ENCODE measurements at places on chromosomes 13 and 19.

DNA sequence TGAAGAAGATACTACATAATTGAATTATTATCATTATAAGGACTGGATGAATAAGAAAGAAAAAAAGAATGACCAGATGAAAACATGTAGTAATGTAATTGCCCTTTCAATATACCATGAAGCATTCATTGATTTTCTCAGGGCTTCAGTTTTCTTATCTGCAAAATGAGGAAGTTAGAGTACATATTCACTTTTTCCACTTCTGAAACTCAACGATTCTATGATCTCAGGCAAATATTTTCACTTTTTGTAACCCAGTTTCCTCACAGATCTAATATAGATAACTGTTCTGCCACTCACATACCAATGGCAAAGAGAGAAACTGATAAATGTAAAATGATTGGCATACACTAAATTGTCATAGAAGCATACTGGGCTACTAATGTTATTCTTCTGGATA is 856.6 kb upstream of the KLHL1 start:
- DNase-seq = no peak

- no peak for DNase-seq
Measured at GRCh38 chr19:41876847-41877832, at the start of gene CD79A. Gene CD79A (plus strand): TSS chr19:41877279. CDS start chr19:41877305, 26 bp downstream.

- DNase-seq = no peak
Measured at GRCh38 chr13:29991343-29991742, 140.9 kb upstream of the UBL3 start.

GRCh38 chr19:34034318-34034846 is 137.9 kb upstream of the LSM14A start:
- no peak for DNase-seq

GRCh38 chr19:27955485-27956480 is 1257.2 kb downstream of the UQCRFS1 start:
- DNase-seq = no peak

GRCh38 chr13:45941261-45941660 is 89.7 kb upstream of the SIAH3 start:
- DNase-seq = no peak

DNA sequence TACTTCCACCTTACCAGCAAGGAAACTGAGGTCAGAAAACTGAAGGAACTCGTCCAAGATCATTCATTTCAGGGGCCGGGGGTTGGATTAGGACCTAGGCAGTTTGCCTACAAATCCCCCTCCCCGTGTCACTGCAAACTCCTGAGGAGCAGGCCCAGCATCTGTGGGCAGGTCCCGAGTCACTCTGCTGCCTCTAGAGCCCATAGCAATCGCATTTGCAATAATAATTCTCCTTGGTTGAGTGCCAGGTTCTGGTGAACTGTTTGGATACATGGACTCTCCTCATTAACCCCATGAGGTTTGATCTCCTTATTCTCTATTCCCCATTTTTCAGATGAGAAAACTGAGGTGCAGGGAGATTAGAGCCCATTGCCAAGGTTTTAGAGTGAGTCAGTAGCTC is 903 bp downstream of the PIN1 start:
- DNase-seq = no peak

- no peak for DNase-seq
Measured at GRCh38 chr19:46209472-46209871, 20.1 kb upstream of the IGFL1 start.

- DNase-seq = peak; percentile 17
Measured at GRCh38 chr19:44951179-44952159, 3.7 kb upstream of the CLPTM1 start.

DNA sequence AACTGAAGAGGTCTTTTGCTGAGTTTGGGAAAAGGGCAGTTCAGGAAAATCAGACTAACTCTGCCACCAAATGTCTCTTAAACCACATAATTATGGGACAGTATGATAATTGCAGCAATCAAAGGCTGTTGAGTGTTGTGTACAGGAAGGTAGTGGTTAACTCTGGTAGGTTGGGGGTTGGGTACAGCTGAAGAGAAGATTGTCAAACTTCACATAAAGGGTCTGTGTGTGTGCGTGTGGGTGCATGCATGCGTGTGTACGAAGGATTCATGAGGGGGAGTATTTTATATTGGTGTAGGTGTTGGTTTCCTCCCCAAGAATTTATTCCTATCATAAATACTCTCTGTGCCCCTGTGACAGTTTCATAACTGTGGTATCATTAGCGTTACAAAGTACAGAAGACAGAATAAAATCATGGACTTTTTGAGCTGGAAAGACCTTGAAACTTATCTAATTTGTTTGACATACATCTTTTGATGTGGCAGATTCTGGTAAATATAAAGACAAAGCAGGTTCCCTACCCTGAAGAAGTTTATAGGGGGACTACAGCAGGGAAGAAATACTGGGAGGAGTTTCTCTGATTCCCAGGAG is 94.1 kb downstream of the PCCA start:
- DNase-seq = no peak

DNA sequence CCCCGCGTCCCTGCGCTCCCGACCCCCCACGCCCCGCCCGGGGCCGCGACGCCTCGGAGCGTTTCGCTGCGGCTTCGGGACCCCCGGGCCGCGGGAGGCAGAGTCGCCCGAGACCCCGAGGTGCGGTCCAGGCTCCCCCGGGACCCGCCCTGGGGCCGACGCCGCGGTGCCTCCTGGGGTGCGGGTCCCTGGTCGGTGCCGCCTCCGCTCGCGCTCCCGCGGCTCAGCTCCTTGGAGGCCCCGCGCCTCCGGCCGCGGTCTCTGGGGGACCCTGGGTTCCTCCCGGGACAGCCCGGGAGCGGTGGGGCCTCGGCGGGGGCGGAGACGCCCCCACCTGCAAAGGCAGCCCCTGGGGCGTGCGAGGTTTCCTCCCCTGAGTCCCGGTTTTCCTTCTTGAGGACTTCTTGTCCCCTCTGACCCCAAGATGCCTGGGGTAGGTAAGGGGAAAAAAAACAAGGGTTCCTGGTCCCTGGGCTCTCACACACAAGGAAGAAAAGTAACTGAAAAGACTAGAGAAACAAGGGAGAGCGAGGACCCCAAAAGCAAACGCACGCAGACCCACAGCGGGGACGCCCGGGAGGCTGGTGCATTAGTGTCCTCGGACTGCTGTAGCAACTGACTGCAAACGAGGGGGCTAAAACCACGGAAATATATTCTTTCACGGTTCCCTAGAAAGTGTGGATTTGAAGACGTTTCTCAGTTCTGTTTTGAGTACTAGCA is 740 bp downstream of the ZNF555 start:
- DNase-seq = no peak

DNA sequence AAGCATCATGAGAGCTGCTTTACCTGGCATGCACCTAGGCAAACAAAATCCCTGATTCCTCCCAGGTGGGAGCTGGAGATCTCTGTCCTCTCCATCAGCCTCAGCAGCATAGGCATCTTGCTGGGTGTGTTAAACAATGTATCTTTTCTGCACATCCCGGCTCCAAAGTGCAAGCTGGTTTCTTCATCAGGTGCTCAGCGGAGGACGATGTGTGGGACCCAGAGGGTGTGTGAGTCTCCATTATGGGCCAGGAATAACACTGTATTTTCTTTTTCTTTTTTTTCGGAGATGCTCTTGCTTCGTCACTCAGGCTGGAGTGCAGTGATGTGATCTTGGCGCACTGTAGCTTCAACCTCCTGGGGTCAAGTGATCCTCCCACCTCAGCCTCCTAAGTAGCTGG is 9.9 kb downstream of the CNFN start:
- DNase-seq = no peak

- DNase-seq = no peak
Measured at GRCh38 chr13:43986421-43986981, 106.8 kb downstream of the LACC1 start.

DNA sequence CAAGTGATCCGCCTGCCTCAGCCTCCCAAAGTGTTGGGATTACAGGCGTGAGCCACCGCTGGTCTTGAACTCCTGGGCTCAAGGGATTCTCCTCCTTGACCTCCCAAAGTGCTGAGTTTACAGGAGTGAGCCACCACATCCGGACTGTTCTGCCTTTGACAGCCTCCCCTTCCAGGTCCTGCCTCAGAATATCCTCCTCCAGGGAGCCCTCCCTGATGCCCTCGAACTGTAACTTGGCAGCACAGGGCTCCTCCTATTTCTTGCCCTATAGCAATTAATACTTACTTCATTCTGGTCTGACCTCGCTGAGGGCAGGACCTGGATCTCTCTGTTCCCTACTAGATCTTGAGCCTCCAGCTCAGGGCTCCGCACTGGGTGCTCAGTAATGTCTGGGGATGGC is 5.9 kb downstream of the CPT1C start:
- no peak for DNase-seq

- no peak for DNase-seq
Measured at GRCh38 chr19:41189425-41190065, 3.5 kb upstream of the CYP2S1 start.

GRCh38 chr19:34184880-34185491 is 12.7 kb downstream of the LSM14A start:
- DNase-seq = no peak

- no peak for DNase-seq
Measured at GRCh38 chr19:57165846-57166245, 1.4 kb downstream of the DUXA start.

GRCh38 chr19:6721138-6721474 is 656 bp upstream of the C3 start:
- DNase-seq = no peak

DNA sequence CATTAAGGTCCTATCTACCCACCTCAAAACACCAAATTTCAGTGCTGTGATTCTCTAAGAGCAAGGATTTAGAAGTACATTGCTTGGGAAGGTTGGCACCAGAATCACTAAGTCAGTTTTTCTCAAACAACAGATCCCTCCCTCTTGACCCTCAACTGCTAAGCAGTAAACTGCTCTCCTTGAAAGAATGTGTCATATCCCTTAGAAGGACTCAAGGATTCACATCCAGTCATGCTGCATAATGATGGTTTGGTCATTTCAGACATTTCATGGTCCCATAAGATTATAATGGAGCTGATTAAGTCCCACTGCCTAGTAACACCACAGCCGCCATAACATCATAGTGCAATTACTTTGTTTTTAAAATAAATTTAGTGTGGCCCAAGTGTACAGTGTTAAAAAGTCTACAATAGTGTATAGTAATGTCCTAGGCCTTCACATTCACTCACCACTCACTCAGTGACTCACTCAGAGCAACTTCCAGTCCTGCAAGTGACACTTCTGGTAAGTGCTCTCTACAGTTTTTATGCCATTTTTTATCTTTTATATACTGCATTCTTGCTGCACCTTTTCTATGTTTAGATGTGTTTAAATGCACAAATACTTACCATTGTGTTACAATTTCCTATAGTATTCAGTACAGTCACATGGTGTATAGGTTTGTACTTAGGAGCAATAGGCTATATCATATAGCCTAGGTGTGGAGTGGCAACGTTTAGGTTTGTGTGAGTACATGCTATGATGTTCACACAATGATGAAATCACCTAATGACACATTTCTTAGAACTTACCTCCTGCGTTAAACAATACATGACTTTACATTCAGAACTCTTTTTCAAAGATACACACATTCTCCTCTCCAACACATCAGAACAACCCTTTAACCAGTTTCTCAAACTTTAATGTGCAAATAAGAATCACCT is 15.7 kb upstream of the CCDC169 start:
- DNase-seq = no peak

DNA sequence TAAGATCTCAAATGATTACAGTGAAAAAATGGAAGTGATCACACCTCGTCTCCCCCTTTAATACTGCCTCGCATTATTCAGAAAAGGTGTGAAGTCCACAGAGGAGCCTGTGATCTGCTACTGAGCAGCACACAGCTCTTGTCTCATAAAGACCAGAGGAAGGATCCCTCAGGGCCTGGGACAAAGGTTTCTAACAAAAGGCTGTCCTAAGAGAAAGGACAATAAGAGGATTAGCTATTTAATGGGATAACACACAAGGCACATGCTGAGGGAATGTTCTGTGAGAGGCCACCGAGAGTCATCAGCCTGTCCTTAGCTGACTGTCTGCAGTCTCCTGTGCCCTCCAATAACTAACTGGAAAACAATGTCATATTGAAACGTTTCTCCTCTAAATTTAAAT is 26.7 kb downstream of the EBPL start:
- DNase-seq = no peak

DNA sequence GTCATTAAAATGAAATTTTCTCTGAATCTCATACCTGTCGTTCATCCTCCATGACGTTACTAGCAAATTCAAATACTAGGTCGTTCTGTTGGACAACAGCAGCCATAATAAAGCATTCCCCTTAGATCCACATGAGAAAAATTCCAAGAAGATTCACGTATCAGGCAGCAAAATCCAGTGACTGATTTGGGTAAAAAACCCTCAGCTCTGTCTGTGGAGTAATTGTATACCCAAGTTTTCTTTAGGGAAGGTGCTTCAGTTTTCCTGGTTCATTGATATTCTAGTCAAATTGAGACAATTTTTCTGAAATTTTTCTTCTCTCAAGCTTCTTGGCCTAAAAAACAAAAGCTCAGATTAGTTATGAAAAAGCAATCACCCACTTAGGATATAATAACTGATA is 37.2 kb downstream of the ELF1 start:
- DNase-seq = no peak

- no peak for DNase-seq
Measured at GRCh38 chr19:42596391-42597072, 1.8 kb upstream of the CEACAM8 start.

Data from activated CD8-positive, alpha-beta memory T cell treated with anti-CD3 and anti-CD28 coated beads for 1 hour (primary cell).